Stimulated activated CD4-positive, alpha-beta T cell treated with anti-CD3 and anti-CD28 coated beads, Interleukin-1b, Interleukin-23, amount 100 ng/mL, for 4 hours (primary cell): ENCODE measurements at places on chromosomes 3 and 15.

DNA sequence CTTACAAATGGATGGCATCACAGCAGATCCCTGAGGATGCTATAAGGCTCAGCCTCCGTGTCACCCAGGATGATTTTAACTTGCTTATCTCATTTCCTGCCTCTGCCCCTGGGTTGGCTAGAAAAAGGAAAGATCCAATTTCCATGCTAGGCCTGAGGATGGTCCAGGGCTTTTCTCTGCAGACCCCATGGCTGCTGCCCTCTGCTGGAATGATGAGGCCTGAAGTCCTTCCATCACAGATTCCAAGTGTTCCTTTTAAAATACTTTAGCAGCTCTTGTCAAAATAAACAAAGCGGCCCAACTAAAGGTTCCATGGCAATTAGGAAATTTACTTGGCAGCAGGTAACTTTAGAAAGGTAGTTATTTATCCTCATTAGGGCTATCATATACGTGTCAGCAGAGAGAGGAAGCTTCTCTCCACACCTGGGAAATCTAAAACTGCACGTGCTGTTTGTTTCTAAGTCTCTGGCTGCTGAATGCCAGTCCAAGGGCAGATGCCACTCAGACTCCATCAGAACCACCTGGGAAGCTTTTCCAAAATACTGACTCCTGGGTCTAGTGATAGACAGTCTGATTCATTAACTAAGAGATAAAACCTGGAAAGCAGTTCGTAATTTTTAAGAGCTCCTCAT, 401.9 kb upstream of the IL12A start:
- DNase-seq, result no peak

DNA sequence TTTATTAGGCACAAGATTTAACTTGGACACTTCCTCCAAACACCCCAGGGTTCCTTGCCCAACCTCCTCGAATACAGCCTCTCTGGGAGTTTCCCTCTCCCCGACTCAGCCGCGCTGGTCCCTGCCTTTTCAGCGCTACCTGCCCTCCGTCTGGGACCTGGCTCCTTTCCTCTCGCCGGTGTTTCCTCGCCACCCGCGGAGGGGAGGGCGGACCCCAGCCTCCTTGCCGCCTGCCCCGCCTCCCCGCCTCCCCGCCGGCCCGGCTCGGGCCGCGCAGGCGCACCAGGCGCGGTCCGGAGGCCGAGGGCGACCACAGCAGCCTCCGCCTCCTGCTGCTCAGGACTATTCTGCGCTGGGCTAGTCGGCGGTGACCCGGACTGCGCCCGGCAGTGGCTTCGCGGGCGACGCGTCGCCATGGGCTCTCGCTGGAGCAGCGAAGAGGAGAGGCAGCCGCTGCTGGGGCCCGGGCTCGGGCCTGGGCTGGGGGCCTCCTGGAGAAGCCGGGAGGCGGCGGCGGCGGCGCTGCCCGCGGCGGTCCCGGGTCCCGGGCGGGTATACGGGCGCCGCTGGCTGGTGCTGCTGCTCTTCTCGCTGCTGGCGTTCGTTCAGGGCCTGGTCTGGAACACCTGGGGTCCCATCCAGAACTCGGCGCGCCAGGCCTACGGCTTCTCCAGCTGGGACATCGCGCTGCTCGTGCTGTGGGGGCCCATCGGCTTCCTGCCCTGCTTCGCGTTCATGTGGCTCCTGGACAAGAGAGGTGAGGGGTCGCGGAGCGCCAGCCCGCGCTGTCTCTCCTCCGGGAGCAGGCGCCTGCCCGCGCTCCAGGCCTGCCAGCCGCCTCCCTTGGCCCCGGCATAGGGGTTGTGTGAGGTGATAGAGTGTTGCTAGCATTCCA, at the start of gene SLC49A4:
SLC49A4 (plus strand) TSS at position 291 of the 895 bp plus-strand sequence; CDS start at position 415, 124 bp downstream.
- peak; percentile 33 for DNase-seq

GRCh38 chr15:92670621-92671020, 15.0 kb upstream of the FAM174B start:
- DNase-seq, result no peak

GRCh38 chr3:107208100-107208499, 169.1 kb upstream of the CCDC54 start:
- no peak for DNase-seq

- DNase-seq, result no peak
Observed at GRCh38 chr3:9730657-9731205, 804 bp upstream of the BRPF1 start.

DNA sequence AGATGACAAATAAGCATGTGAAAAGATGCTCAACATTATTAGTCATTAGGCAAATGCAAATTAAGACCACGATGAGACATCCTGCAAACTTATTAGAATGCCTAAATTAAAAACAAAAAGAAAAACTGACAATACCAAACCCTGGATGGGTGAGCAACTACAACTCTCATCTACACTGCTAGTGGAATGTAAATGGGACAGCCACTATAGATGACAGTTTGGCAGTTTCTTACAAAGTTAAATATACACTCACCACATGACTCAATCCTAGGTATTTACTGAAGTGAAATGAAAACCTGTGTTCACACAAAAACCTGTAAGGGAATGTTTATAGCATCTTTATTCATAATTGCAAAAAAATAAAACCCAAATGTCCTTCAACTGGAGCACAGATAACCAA, 74.7 kb downstream of the NPTN start:
- no peak for DNase-seq

DNA sequence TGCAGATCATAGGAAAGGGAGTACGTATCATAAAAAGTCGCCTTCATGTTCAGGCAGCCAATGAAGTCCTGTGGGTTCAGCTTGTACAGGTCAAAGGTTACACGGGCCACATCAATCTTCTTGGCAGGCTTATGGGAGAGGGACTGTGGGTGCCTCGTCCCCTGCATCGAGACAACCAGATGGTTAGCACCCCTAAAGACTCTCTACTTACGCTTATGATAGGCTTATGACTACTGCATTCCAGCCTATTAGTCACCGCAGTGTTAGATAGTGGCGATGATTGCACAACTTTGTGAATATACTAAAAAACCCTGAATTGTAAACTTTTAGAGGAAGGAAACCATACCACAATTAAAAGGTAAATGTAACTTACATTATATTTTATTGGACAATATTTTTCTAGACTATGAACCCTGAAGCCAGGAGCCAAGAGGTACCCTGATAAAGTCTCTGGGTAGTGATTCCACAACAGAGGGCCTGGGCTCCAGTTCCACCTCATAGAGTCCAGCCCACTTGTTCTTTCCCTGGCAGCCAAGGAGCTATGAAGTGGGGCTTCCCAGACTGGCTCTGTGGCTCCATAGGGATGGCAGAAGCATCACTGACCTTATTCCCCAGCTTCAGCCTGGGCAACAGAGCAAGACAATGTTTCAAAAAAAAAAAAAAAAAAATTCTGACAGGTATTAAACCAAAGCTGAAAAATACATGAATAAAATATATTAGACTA, 2.5 kb upstream of the FANCD2 start:
- DNase-seq, result no peak

DNA sequence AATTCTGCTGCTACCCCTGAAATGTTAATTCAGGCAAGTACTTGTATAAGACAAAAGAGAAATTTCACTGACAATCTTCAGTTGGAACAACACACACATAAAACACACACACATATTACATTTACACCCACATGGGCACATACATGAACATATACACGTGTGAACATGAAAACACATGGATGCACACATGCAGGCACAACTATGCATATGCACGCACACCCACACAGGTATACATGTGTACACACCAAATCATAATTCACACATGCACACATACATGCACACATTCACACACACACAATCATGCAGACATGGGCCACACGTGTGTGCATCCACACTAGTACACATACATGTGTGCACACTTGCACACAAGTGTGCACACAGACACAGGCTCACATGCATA, 277.8 kb downstream of the OCA2 start:
- DNase-seq, result no peak

- no peak for DNase-seq
Observed at GRCh38 chr3:160801386-160802118, 45.5 kb downstream of the PPM1L start.

GRCh38 chr3:46671541-46672348, 21.7 kb downstream of the ALS2CL start:
- DNase-seq, result no peak

- DNase-seq, result no peak
Observed at GRCh38 chr15:74664028-74664616, 31.7 kb downstream of the EDC3 start.

DNA sequence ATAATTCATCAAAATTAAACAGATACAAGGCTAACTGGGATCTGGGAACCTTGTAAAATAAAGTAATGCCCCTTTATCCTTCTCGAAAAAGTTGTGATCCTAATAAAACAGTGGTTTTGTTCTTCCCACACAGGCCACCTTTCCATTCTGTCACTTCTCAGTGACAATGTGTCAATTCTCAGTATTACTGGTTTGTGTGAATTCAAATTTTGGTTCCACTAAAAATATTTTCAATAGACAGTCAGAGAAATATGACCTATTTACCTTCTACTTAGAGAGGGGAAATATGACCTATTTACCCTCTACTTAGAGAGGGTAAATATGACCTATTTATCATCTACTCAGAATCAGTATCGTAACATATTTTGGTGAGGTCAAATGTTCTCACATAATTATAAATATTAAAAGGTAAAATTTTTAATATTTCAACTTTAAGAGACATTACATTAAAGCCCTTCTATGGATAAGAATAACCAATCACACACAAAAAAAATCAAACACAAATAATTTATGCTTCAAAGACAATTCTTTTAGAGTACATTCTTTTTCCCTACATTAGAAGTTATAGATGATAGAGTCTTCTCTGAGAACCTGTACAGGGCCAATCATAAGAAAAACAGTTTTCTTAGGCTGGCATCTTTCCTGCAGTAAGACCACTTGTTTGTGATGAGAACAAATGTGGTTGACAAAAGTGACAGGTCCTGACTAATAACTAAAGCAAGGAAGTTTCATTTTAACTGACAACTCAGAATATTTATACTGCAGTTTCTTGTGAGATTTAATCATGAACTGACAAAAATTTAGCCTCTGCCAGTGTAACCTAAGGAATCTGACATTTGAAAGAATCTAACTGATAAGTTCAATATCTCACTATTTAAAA, 323.3 kb downstream of the DIPK2A start:
- DNase-seq, result no peak

GRCh38 chr3:52451237-52452083, 2.4 kb downstream of the TNNC1 start:
- DNase-seq, result no peak

DNA sequence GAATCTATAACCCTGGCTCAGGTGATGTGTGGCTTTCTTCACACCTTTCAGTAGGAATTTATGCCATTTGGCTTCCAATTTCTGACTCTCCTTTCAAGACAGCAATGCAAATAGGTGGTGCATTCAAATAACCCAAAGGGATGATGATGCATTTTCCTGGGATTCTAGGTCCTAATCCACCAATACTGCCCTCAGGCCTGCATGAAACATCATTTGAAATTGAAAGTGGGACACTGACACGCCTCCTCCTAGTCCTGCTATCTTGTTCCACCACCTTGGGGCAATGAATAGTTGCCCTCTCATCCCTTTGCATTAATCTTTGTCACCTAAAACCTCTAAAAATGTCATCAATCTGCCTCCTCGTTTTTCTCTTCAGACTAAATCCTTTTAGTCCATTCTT, 198.4 kb upstream of the ST8SIA2 start:
- no peak for DNase-seq

GRCh38 chr3:123773681-123774431, 110.3 kb downstream of the MYLK start:
- DNase-seq, result no peak
